HuH-7 (cell line): ENCODE measurements at places on chromosomes 1 and 21.

DNA sequence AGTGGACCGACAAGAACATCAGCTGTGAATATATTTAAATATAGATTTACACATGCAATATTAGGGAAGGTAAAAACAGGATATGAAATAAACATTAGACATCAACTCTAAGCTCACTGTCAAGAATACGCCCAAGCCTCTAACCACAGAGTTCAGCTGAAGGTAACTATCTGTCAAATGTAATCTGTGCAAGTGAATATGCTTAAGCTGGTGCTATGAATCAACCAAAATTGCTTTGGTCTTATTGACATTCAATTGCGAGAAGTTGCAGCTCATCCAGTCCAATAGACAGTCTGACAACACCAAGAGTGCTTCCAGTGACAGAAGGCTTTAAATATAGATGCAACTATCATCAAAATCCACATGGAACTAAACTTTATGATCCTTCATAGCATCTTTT, 32.3 kb downstream of the USH2A start:
- no peak for DNase-seq

GRCh38 chr21:36079671-36080070, 9.8 kb downstream of the CBR1 start:
- DNase-seq, result no peak

GRCh38 chr1:63888984-63889383, 115.2 kb downstream of the ROR1 start:
- DNase-seq, result no peak

DNA sequence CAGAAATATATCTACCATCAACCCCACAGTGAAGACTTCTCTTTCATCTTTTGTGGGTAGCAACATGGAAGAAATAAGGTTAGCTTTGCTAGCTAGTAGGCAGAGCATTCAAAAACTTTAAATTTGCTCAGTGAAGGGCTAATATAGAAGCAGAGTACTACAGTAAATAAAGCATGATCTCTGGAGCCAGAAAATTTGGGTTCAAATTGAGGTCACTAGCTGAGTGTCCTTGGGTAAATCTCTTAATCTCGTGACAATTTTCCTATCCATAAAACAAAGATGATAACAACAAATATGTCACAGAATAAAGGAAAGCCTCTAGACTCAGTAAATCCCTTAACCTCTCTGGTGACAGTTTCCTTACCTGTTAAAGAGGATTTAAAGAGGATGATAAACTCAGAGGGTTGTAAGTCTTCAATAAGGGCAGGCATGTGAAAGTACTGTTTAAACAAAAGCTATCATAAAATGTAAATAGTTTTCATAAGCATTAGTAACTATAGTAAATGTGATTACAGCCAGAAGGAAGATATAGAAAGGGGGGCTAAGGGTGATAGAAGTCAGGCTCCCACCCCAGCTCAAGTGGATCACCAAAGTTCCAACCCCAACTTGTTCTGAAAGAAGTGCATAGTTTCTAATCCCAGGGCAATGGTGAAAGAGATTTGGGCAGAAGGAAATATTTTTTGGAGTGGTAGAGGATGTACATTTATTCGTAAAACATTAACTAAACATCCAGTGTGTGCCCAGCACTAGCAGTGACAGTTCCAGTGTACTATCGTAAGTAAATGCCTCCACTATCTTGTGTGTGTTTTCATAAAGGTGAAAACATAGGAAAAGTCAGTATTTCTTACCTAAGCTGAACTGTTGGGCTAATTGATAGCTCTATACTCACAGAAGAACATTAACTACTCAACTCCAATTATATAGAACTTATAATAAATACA, 24.8 kb downstream of the TM2D1 start:
- no peak for DNase-seq

DNA sequence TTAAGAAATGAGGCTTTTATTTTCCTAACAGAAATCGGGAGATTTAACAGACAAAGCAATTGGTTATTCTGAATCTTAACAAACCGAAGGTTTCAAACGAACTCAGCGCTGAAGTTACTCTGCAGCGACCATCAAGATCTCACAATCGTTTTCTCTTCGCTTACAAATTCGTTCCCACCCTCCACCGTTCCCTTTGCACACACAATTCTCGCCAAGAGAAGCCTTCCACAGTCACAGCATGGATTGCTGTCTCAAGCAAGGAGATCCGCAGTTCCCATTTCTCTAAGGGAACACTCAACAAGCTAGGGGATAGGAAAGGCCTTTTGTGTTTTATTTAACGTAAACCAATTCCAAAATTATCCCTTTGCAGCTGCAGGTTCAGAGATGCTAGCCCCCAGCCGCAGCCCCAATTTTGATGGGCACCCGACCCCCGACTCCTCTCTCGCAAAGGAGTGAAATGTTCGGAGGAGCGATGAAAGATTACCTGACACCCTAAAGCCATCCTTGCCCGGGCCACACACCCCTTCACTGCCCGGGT, 755 bp downstream of the FBXO42 start:
- DNase-seq, result no peak

DNA sequence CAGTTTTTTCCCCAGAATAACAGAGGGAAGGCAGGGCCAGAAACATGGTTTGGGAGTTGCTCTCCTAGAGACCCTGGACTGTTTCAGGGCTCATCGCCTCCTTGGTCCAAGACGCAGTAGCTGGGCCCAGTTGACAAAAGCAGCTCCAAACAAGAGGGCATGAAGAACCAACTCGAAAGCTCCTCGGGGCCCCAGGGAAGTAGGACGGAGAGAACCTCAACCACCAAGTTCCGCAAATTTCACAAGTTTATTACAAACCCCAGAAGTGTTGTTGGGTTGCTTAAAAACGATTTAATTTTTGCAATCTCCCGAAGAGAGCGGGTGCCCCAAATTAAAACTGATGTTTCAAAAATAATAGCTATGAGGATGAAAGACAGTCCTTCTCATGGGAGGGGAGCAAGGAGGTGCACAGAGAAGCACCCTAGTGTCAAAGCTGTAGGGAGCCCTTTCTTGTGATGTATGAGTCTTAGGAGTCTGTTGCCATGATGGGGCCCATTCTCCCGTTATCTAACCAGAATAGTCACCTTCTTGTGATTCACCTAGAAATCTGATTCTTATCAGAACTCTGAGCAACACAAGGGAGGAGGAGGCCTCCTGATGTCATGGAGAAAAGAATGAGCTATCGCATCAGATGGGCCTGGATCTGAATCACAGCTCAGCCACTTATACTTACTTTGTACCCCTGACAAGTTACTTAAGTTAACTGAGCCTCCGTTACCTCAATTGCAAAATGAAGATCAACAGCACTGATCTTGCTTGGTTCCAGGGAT, 165.7 kb upstream of the IRF2BP2 start:
- no peak for DNase-seq

- no peak for DNase-seq
Observed at GRCh38 chr1:76314730-76315129, 240.2 kb downstream of the ST6GALNAC3 start.

- DNase-seq, result no peak
Observed at GRCh38 chr1:6208723-6209660, 3.1 kb downstream of the RNF207 start.

- no peak for DNase-seq
Observed at GRCh38 chr1:116167625-116168276, 56.6 kb downstream of the MAB21L3 start.

DNA sequence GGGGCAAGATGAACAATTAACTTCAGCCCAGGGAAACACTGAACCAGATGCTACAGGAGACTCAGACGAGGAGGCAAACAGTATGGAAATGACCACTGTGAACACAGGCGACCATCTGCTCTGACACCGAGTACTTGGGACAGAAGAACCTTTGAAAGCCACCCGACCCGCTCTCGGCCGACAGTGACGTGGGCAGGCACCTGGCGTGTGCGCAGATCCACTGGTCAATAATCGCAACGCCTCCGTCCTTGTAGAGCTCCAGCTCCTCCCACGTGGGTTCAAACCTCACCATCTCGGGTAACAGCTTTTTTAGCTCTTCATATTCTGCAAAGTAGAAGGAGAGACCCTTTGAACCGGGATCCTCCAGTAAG, 20.3 kb downstream of the POFUT2 start:
- no peak for DNase-seq

- DNase-seq, result no peak
Observed at GRCh38 chr1:158014731-158015320, 21.4 kb downstream of the KIRREL1 start.

DNA sequence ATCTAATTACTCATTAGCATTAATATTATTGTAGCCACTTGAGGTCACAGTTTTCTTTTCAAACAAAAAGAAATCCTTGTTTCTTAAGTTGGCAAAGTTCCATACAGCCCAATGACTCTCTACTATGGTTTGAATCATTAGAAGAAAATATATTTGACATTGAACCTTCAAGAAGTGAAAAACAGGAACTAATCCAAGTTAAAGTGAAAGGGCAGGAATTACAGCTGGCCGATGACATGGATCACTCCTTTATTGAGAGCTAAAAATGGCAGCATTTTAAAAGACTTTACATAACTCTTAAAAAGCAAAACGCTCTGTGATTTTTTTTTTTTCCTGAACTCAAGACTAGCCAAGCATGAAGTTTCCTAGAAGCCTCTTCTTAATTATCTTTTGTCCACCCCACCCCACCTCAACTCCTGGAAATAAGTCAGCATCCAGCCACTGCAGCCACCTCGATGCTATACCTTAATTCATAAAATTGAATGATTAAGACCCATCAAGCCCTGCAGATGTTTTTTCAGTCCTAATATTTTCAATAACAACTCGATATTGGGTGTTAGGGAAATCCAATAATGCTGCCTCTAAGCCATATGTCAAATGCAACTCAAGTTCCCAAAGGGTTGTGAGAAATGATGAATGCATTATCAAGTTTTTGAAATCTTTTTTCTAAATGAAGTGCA, 323.1 kb downstream of the HHIPL2 start:
- DNase-seq, result no peak

DNA sequence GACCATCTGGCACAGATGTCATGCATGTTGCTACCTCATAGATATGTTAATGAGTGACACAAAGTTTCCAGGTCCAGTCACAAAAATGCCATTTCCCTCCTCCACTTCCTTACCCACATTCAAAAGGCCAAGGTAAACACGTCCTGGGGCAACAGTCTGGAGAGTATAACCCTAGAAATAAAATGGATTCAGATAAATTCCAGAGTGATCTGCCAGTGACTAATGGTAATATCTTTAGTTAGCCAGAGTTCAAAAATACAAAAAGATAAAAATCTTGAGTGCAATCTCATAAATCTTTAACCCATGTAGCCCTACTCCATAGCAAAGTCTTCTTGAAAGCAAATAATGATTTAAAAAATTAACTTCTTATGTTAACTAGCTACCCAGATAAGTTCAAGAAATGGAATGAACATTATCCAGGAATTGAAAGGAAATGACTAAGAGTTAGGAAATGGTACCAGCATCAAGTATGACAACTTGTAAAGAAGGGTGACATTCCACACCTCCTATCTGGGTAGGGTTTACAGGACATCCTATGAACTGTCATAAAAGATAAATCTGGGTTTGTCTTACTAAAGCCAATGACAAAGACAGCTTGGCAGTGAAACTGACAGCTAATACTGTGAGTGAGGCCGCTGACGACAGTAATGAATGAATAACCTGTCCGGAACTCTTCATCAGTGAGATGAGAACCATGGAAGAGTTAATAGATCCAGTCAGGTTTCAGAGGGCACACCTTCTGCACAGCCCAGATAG, 18.1 kb downstream of the RGS2 start:
- no peak for DNase-seq

DNA sequence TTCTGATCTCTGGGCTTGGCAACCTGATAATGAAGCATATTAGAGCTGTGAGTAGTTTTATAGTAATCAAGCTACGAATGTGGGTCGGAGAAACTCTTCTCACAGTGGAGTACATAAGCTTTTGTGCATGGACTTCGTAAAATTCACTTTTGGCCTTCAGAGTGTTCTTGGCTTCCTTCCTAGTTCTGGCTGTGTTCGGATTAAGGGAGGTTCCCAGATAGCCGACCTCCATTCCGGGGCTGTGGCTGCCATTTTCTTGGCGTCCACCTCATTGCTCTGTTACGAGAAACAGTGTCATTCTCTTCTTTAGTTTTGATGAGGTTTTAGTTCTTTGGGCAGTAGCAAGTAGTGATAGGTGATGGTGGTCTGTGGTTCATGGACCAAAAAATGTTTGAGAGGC, 26.3 kb downstream of the CAMTA1 start:
- DNase-seq, result no peak

DNA sequence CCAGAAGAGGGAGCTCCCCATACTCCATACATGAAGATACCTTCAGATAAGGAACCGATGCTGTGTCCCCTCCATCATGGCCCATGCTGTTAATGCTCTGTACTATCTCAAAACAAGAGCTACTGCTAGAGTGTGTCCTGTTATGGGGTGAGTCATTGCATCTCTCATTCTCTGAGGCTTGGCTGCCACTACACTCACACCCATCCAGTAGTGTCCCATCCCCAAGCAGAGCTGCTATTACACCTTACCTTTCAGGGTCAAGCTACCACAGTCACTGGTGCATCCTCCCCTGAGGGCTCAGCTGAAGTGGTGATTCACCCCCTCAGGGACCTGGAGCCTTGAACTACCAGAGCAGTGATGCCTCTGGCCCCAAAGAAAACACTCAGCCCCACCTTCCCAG, 198.5 kb downstream of the PLA2G4A start:
- DNase-seq, result no peak
